ENCODE measurements at places on chromosomes 1 and 21.
A peak's percentile ranks its signal among the peaks of the same experiment; 100 is the strongest.

DNA sequence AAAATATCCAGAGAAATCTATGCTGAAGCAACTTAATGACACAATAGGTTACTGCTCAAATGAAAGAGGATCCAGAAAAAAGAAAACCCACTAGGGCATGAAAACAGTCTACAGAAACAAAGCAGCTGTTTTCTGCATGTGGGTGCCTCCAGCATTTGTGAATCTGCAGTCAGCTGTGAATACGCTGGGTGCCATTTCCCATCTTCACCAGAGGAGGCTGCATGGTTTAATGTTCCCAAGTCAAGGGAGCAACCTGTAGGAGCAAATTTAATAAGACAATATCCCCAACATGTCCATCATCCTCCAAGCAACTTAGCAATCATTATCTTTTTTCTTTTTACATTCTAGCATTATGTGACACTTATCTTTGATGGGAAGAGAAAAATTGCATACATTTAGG lies 396.6 kb downstream of the BRINP2 start:
- no peak for DNase-seq

DNA sequence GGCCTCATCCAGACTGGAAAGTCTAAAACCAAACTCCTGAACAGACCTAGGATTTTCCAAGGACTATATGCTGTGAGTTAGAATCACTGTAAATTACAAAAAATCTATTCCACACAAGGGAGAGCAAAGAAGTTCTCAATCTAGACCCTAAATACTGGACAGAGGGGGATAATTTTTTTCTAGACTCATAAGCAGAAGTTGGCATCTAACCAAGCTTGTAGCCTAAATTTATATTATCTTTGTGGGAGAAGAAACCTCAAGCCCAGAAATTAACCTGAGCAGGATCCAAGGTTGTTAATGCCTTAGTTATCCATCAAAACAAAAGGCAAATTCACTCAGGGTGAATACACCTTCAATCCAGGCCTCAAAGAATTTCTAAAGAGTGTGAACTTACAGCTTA lies 290.2 kb downstream of the SMYD3 start:
- DNase-seq, result no peak

DNA sequence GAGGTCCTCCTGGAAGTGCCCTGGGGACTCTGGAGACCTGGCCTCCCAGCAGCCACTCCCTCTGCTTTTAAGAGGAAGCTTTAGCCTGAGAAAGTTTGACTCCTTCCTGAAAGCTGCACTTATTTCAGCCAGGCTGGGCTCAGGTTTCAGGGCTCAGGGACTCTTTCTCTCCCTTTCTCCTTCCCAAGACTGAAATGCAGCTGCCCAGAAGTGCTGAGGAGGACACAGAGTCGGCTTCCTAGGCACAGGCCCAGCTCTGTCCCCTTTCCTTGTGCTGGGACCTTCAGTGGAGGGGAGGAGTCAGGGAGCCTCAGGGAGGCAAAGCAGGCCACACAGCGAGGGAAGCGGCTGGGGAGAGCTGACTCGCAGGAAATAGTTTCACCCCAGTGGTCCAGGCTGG lies 137.3 kb downstream of the NAV1 start:
- no peak for DNase-seq

DNA sequence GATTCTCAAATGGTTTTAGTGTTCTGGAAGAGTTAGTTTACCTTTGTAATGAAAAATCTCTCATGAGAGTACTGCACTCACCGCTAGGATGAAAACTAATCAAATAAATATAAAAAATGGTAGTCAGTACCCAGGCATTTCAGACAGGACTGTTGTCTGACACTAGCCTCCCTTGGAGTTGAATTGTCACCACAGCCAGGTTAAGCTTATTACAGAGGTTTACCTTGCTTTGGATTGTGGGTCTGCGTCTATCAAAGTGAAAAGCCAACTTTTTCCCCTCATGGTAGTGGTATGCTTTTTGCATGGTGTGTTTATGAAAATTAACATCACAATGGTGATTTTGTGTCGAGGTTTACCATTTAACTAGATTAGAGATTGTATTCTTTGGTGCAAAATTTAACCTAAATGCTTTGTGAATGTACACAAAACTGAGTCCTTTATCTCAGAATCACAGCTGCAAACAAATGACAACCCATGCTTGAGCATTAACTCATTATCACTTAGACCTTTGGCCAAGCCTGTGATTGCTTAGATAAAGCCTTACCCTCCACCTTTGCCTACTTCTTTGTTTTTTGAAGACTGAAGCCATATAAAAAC lies 20.1 kb downstream of the RAP1A start:
- no peak for DNase-seq

- DNase-seq, result no peak
Measured at GRCh38 chr1:65429806-65430205, 9.3 kb downstream of the LEPR start.

- DNase-seq, result no peak
Measured at GRCh38 chr21:40769231-40769630, 77.7 kb downstream of the DSCAM start.

- DNase-seq, result no peak
Measured at GRCh38 chr21:43619344-43619743, 39.9 kb downstream of the HSF2BP start.

DNA sequence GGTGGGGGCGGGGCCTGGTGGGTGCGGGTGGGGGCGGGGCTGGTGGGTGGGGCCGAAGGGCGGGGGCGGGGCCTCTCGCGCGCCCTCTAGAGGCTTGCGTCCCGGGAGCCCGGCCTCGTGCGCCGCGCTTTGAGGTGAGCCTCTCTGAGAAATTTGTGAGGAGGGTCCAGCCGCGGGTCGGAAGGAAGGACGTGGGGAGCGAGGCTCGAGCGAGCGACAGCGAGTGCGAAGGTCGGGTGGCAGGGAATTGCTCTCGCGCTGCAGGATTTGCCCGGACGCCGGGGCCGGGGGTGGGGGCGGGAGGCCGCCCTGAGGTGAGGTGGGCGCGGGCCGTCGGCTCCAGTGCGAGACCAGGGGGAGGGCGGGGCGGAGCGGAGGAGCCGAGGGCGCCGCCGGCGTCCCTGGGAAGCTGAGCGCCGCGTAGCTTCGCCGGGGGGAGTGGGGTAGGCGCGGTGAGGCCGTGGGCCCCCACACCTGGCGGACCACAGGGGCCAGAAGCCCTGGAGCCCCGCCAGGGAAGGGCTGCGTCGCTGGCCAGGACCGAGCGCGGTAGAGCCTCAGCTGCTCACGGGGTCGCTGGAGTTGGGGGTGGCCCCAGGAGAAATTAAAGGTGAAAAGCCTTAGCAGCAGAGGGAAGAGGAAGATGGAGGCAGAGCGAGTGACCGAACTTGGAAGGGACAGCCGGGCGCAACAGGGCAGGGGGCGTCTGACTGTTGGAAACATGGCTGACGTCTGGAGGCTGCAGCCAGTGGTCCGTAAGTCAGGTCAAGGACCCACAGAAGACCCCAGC lies 754 bp upstream of the LSS start:
- DNase-seq, result peak; percentile 37

- no peak for DNase-seq
Measured at GRCh38 chr1:32754317-32755097, 51.9 kb upstream of the SYNC start.

- no peak for DNase-seq
Measured at GRCh38 chr1:214991691-214992315, 90.7 kb upstream of the KCNK2 start.

GRCh38 chr1:205879974-205880373 lies 30.0 kb upstream of the PM20D1 start:
- DNase-seq, result no peak

GRCh38 chr1:90246069-90246468 lies 251.2 kb downstream of the ZNF326 start:
- no peak for DNase-seq

- DNase-seq, result peak; percentile 74
Measured at GRCh38 chr21:41973861-41974751, 20.3 kb upstream of the C2CD2 start.

DNA sequence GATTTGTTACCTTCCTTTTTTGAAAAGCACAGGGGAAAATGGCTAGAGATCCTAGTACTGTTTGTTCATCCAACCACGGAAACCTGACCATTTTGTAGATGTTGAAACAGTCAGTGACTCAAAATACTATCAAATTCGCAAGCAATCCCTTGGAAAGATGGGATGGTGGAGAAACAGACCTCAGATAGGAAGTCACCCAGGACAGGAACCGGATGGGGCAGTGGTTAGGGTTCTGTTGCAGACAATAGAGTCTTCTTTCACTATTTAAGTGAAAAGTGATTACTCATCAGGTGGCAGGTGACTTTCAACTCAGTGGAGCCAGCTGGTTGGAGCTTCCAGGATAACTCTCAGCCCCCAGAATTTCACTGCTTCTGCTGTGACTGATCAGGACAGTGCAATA lies 17.0 kb downstream of the LHX4 start:
- no peak for DNase-seq

DNA sequence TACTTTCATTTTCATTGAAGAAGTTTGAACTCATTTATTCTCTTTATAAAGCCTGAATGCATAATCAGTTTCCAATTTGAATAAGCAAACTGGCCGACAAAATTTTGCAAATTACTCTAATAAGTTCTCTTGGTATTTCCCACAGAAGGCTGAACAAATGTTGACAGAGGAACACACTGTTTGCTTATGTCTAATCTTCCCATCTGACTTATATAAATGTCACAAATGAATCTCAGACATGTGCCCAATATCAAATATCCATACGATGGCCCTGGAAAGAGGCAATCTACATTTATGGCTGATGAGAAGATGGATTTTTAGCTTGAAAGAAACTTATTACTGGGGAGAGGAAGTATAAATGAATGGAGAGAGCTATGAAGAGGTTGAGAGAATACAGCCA lies 380.6 kb upstream of the ZRANB2 start:
- DNase-seq, result no peak

DNA sequence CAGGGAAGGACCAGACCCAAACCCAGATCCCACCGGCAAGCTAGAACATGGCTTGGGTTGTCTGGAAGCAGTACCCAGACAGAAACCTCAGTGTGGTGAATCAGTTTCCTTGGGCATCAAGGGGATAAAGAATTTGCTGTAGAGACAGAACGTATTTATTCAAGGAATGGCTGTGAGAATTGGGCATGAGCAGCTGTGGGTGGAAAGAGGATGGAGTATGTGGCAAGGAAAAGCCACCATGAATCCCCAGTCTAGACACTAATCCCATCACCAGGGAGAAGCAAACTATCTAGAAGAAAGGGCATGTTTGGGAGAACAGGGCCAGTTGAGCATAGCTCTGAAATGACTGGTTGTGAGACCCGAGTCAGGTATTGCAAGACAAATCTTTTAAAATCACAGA lies 109.2 kb downstream of the TOMM20 start:
- DNase-seq, result no peak

- DNase-seq, result no peak
Measured at GRCh38 chr1:156056326-156056849, 1.8 kb downstream of the LAMTOR2 start.

GRCh38 chr21:44548922-44549321 lies 2.4 kb downstream of the KRTAP10-2 start:
- DNase-seq, result no peak

DNA sequence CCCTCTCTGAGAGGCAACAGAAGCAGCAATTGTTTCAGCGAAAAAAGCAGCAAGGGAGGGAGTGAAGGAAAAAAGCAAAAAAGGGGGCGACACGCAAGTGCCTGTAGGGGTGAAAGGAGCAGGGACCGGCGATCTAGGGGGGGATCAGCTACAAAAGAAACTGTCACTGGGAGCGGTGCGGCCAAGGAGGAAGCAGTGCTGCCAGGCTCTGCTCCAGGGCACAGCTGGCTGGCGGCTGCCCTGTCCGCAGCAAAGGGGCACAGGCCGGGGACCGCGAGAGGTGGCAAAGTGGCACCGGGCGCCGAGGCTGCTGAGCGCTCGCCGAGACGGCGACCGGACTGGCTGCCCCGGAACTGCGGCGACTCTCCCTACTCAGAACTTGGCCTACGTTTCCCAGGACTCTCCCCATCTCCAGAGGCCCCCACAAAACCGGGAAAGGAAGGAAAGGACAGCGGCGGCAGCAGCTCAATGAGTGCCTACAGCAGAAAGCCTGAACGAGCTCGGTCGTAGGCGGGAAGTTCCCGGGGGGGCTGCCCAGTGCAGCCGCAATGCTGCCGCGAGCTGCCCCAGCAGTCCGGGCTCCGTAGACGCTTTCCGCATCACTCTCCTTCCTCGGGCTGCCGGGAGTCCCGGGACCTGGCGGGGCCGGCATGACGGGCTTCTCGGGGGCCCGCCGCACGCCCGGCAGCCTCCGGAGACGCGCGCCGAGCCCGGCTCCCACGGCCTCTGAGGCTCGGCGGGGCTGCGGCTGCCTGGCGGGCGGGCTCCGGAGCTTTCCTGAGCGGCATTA lies 1.0 kb upstream of the CDKN2C start:
- DNase-seq, result peak; percentile 58

DNA sequence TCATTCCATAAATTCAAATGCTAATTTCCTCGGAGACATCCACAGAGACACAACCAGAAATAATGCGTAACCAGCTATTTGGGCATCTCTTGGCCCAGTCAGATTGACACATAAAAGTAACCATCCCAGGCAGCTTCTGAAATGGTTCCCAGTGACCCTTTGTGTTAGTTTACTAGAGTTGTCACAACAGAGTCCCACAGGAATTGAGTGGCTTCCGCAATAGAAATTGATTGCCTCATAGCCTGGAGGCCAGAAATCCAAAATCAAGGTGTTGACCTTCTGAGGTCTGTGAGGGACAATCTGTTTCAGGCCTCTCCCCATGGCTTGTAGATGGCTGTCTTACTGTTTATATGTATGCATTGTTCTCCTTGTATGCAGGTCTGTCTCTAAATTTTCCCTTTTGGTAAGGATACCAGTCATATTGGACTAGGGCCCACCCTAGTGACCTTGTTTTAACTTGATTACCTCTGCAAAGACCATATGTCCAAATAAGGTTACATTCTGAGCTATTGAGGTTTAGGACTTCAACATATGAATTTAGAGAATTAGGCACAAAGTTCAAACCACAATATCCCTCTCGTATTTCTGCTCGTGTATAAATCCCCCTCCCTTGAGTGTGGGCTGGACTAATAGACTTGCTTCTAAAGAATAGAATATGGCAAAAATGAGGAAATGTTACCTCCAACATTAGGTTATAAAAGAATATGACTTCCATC lies 78.2 kb upstream of the FGGY start:
- no peak for DNase-seq

DNA sequence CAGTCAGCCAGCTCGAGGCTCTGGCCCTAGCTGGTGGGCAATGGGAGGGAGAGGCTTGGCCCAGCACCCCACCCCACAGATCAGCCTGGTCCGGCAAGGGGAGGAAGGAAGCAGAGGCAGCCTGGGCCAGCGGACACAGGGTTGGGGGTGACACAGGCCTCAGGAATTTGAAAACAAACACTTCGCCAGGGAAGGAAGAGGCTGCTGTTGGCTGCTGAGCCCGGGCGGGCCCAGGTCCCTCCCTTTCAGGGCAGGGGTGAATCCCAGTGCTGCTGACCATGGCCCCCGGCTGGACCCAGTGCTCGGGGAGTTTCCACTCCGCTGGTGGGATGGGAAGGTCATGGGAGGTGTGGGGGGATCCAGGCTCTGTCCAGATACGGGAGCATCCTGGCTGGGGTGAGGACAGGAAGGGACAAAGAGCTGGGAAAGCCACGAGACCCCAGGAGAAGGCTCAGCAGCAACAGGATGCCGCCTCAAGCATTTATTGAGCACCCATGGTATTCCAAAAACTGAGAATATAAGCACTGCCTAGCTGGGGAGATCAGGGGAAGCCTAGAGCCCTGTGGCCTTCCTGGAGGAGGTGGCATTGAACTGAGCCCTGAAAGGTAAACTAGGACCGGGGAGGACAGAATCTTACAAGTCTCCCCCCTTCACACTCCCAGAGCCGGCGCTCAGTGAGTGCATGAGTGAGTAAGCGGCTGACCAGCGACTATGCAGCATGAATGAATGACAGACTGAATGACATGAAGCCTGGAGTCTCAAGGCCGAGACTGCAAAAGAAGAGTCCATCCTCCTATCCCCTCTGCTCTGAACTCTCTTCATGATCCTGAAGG lies 26.2 kb upstream of the EPHA2 start:
- peak; percentile 88 for DNase-seq

- no peak for DNase-seq
Measured at GRCh38 chr1:192147221-192147620, 11.0 kb upstream of the RGS18 start.
